ENCODE measurements at places on chromosomes 7 and 10.

DNA sequence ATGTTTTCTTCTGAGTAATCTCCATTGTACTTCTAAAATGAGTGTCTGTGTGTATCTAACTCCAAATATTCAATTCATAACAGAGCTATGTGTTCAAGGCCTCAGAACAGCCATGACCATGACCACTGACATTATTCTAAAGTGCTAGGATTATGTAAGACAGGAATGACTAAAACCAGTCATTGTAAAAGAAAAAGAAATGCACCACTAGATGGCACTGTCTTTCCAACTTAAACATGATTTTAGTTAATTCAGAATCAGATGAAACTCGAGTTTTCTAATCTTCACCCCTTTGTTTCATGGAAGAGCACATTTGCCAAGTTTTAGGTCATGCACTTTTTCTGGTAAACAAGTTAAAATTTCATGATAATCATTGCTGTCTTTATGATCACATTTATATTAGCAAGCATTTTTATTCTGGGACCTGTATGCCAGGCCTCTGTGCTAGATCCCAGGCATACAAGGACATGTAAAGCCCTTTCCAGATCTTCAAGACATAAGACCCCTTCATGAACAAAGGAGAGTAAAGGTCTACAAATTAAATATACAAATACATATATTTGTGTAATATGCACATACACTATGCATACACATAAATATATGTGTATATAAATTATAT, 26.1 kb upstream of the RSU1 start:
- no peak for DNase-seq

GRCh38 chr10:124701881-124702656, 42.1 kb downstream of the FAM53B start:
- no peak for DNase-seq

DNA sequence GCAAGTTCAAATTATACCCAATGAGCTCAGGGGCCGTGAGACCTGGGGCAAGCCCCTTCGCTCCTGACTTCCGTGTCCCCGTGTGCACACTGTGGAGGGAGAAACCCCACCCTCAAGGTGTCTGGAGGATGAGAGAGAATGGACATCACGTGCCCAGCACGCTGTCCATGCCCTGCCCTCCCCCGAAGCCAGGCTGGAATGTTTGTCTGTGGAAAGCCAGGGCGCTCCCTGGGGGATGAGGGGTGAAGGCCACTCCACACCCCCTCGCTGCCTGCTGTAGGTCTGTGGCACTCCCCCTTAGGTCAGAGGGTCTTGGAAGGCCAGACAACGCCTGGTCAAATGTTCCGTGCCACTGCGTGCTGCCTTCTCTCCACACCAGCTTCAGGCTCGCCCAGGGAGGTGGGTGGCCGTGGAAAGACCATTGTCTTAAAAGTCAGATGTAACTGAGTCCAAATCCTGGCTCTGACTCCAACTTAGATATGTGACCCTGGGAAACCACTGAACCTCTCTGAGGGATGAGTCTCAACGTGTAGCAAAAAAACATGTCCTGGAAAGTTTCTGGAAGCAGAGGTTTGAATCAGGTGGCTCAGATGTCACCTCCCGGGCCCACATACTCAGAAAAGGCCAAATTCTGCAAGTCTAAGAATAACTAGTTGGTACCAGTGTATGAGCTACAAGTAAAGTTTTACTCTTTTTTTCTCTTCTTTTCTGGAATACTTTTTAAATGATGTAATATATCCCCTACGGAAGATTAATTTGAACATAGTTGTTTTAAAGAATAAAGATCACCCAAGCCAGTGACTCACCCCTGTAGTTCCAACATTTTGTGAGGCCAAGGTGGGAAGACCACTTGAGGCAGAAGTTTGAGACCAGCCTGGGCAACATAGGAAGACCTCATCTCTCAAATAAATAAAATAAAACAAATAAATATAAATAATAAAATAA, 24.9 kb downstream of the RCC1L start:
- no peak for DNase-seq

- no peak for DNase-seq
Measured at GRCh38 chr10:34978080-34978479, 112.1 kb downstream of the CUL2 start.

DNA sequence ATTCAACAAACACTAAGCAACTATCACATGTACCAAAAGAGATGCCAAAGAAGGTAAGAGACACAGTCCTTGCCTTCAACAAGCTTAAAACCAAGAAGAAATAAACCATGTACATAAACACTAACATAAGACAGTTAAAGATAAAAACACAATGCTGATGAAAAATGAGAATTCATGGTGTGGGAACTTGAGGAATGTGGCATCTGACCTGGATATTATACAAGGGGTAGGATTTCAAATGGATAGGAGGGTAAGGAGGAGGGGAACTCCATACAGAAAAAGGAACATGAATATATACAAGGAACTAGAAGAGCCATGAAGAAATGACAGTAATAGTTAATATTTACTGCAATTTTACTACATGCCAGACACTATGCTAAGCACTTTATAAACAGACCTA, 11.0 kb downstream of the HIBADH start:
- DNase-seq, result no peak

- DNase-seq, result no peak
Measured at GRCh38 chr7:27185854-27186667, 1.0 kb upstream of the HOXA11 start.

DNA sequence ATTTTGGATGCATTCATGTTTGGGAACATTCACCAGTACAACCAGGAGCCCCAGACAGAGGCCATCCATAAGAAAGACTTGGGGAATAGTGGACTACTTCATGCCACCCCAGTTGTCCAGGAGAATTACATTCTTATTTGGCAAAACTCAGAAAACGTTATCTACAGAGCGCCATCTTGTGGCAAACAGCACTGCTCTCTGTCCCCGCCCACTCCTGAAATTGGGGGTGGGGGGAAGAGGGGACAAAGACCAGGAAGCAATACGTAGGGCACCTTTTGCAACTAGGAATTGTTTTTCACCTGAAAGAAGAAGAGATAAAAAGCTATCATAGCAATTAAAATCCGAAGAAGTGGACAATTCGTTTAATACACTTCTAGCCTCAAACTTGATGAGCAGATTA, 134.6 kb upstream of the MGMT start:
- DNase-seq, result no peak

GRCh38 chr10:34764472-34764946, 50.6 kb downstream of the PARD3 start:
- peak; percentile 28 for DNase-seq

GRCh38 chr7:116978006-116978405, 24.7 kb downstream of the ST7 start:
- no peak for DNase-seq

- DNase-seq, result no peak
Measured at GRCh38 chr7:149719912-149720335, 53.5 kb downstream of the ZNF467 start.

- no peak for DNase-seq
Measured at GRCh38 chr7:111535142-111535870, 27.0 kb downstream of the IMMP2L start.

DNA sequence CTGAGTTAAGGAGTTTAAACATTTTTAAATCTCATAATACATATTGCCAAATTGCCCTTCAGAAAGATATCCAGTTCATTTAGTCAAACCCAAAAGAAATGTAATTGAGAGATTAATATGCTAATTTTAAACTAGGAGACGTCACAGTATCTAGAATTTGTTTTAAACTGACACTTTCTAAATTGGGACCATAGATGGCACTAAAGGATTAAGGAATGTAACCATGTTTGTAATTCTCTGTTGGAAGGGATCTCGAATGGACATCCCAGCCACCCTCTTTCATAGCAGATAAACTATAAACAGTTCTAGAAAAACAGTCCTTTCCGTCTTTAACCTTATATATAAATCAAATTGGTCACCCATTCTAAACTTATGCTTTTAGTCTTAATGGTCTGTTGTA, 30.0 kb upstream of the SAMD9L start:
- DNase-seq, result peak; percentile 16

- no peak for DNase-seq
Measured at GRCh38 chr7:124032369-124033094, at the start of gene TMEM229A. TSS of gene TMEM229A (minus strand) at chr7:124033067. CDS start at chr7:124033003, 64 bp downstream.

DNA sequence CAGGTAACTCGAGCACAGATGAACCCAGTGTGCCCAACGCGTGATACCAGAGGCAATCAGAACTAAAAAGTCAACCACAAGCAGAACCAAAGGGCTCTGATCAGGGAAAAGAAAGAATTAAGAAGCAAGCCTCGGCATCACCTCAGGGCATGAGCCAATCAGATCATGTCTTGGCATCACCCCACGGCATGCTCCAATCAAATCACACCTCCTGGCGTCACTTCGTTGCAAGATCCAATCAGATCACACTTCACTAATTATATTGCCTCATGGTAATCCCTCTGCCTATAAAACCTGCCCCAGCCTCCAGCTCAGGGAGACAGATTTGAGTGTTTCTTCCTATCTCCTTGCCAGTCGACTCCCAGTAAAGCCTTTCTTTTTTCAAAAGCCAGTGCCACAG, 46.8 kb downstream of the TYW1B start:
- no peak for DNase-seq

GRCh38 chr7:23357190-23358093, 58.3 kb downstream of the MALSU1 start:
- DNase-seq, result peak; percentile 23

Data from NCI-H1417 treated with DMSO at 0.1 percent for 48 hours (cell line).